ENCODE measurements at places on chromosomes 12 and 14. TPM values are rescaled to one million over a fixed set of nuclear protein-coding genes. Genes with fewer than 3 reads are reported as not detected.

CGRRF1 gene
- 20.1 TPM for total RNA-seq

CHGA gene
- total RNA-seq = not detected

ASPG gene
- 92.0 TPM for total RNA-seq

RASSF8 gene
- 60.0 TPM for total RNA-seq

CCDC38 gene
- total RNA-seq = 0.24 TPM

RASSF9 gene
- 2.5 TPM for total RNA-seq

- DNase-seq = no peak
Measured at GRCh38 chr14:92523752-92524151, 10.2 kb downstream of the RIN3 start.

GRCh38 chr12:100166232-100166631, 23.6 kb upstream of the BLTP3B start:
- no peak for DNase-seq

GRCh38 chr12:105256921-105257320, 20.9 kb upstream of the APPL2 start:
- no peak for DNase-seq

GRCh38 chr14:66139432-66139831, 346.7 kb upstream of the CCDC196 start:
- DNase-seq = no peak

GRCh38 chr14:90299408-90299807, 32.3 kb downstream of the NRDE2 start:
- DNase-seq = no peak

GRCh38 chr12:100187857-100188519, 12.6 kb upstream of the ACTR6 start:
- DNase-seq = no peak

DNA sequence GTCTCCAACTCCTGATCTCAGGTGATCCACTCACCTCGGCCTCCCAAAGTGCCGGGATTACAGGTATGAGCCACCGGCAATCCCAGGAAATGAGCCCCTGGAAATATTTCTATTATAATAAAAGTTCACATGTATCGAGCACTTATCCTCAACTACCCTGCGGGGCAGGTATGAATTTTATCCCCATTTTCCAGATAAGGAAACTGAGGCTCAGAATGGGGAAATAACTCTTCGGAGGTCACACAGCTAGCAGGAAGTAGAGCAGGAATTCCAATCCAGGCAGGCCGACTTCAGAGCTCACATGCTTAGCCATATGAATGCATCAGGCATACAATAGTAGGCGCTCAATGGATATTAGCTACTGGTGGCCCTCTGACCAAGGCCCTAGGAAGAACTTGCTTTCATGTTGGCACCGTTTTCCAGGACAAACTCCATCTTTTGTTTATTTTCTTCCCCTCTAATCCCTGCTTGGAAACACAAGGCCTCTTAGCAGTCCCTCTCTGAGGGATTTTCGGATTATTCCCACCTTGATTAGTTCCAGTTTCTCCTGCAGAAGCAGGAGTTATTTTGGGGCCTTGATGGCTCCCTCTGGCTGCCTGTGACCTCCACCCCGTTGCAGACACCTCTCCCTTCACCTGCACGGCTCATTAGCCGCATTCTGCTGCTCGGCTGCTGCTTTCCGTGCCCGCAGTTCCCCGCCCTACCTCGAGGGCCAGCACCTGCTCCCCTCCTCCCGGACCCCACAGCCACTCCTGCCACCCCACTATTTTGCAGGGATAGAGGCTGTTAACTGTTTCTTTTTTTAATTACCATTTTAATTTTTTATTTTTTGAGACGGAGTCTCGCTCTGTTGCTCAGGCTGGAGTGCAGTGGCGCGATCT, 18.7 kb upstream of the POP5 start:
- DNase-seq = no peak

DNA sequence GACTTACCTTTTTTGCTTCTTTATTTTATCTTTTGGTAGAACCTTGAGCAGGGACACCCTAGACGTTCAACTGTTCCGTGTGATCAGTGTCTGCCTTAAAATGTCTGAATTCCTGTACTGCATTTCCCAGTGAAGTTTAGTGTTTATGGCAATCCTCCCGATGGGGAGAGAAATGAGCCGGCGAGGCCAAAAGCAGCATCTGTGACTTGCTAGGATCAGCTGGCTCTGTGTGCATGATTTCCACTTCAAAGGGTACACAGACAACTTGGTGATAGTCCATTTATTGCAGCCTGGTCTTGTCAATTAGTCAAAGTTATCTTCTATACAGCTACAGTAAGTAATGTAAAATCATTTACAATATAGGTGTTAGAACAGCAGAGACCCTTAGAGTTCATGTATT, 768.5 kb downstream of the DIO2 start:
- no peak for DNase-seq

DNA sequence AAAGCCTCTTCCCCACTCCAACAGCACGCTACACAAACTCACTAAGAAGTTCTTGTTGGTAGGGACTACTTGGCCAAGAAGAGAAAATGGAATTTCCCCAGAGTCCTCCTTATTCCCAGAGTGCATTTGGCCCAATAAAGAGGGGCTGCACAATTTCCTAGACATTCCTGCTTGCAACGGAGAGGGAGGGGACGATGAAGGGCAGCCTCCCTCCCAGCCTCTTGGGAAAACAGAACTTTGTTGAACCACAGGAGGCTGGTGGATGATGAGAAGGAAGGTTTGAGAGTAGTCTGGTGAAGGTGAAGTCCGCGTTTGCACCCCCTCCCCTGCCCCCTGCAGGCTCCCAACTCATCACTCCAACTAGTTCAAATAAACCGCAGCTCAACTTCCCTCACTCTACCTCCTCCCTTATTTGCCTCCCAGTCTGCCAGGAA, 19.1 kb upstream of the TBX3 start:
- DNase-seq = no peak

GRCh38 chr14:24167469-24168114, 4.3 kb upstream of the REC8 start:
- DNase-seq = no peak

DNA sequence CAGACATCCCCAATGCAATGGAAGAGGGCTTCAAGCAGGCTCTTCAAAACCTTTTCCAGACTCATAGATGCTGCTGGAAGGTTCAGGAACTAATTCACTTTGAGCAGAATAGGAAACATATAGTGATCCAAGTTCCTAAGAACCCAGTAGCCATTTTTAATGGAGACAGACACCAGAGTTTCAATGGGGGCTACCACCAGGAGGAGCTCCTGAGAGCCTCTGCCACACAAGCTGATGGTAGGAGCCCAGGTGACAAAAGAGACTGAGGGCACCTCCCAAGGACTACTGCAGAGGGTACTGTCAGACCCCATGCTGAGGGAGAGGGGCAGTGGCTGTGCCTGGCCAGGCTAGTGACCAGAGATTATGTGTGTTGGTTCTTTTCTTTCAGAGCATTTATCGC, 45.9 kb downstream of the IFNG start:
- no peak for DNase-seq

Data from left cardiac atrium (tissue), 4 donors.